ENCODE measurements at places on chromosomes 11 and 22.

DNA sequence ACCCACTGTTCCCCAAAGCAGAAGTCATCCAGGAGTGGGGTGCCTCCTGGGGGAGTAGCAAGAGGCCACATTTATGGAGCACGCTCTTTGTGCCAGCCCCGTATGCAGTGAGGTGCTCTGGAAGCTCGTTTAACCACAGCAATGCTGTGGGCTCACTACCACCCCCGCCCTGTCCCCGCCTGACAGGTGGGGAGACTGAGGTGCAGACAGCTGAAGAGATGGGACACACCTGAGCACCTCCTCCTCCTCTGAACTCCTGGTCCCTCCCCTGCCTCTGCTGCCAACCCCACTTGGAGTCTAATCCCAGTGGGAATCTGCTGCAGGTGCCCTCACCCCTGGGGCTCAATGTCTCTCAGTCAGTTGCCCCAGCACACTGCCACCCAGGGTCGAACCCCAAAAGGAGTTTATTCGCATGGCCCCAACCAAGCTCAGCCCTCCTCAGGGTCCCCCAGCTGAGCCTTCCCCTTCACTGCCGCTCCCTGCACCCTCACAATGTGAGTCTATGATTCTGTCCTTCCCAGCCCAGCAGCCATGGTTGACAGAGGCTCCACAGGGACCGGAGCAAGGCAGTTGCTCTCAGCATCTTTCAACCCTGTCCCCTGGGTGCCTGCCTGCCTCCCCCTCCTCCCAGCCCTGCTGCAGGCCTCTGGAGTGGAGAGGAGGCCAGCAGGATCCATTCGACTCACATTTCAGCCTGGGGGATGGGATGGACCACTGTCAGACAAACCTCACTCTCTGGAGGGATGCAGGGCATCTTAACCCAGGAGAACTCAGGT is 13.3 kb upstream of the BCR start:
- no peak for DNase-seq

GRCh38 chr11:119727523-119728151 is 1.4 kb downstream of the NECTIN1 start:
- DNase-seq: peak; percentile 56

DNA sequence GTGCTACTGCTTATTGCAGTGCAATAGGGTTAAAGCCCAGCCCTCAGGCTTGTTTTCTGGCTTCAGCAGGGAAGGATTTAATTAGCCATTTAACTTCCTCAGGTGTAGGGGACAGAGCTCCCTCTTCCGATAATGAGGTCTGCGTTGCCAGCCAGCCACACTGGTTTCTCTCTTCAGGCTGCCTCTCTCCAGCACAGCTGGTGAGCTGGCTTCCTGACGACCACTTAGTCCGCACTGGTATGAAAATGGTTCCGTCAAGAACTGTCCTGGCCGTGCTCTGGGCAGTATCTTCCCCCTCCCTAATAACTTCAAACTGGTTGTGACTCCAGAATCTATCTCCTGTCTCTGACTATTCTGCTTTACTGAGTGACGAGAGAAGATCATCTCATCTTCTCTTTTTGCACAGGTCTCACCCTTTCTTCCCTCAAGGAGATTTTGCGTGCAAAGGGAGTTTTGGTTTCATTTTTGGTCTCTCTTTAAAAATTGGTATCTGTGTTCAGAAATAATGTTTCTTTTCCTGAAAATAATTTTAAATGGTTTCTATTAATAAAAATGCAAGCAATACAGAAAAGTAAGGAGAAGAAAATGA is 49.2 kb downstream of the CNTN5 start:
- no peak for DNase-seq

- no peak for DNase-seq
These were observed 3.0 kb upstream of the RIN1 start for GRCh38 chr11:66339162-66339675.

DNA sequence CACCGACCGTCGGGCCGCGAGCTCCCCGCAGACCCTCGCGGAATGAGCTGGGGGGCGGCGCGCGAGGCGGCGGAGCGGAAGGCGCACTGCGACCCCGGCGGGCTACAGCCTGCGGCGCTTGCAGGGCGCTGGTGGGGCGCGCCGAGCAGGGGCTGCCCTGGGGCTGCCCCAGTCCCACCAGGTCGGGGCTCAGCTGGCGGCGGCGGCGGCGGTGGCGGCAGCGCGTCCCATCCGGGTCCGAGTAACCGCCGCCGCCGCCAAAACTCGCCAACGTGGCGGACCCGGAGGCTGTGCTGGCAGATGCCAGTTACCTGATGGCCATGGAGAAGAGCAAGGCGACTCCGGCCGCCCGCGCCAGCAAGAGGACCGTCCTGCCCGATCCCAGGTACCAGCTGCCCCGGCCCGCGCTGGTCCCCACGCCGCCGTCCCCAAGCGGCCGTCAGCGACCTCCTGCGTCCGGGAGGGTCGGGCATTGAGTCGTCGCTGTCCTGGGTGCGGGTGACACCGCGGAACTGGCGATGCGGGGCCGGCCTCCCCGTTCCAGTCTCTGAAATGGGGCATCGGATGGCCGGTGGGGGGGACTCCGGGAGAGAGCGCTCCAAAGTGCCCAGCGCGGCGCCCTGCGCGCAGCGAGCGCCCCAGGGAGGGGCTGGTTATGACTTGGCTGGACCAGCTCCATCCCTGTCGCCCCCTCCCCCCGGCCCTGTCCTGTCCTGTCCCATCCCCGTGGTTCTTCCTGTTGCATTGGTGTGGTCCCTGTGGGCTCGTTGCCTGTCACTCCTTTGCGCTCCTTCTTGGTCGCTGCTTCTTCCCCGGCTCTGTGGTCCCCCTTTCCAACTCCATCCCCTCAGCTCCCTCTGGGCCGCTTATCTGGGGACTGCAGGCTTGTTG is 63.5 kb downstream of the CRYBB2 start:
- DNase-seq: peak; percentile 17

GRCh38 chr11:21037850-21038249 is 368.5 kb downstream of the NELL1 start:
- DNase-seq: no peak

GRCh38 chr22:44091021-44091721 is 67.1 kb downstream of the PARVB start:
- no peak for DNase-seq

- DNase-seq: no peak
These were observed 24.3 kb downstream of the TTC12 start for GRCh38 chr11:113338730-113339129.

- DNase-seq: no peak
These were observed 712.6 kb upstream of the ANO5 start for GRCh38 chr11:21480240-21480639.

- no peak for DNase-seq
These were observed 46.3 kb upstream of the ANO3 start for GRCh38 chr11:26285608-26286007.

DNA sequence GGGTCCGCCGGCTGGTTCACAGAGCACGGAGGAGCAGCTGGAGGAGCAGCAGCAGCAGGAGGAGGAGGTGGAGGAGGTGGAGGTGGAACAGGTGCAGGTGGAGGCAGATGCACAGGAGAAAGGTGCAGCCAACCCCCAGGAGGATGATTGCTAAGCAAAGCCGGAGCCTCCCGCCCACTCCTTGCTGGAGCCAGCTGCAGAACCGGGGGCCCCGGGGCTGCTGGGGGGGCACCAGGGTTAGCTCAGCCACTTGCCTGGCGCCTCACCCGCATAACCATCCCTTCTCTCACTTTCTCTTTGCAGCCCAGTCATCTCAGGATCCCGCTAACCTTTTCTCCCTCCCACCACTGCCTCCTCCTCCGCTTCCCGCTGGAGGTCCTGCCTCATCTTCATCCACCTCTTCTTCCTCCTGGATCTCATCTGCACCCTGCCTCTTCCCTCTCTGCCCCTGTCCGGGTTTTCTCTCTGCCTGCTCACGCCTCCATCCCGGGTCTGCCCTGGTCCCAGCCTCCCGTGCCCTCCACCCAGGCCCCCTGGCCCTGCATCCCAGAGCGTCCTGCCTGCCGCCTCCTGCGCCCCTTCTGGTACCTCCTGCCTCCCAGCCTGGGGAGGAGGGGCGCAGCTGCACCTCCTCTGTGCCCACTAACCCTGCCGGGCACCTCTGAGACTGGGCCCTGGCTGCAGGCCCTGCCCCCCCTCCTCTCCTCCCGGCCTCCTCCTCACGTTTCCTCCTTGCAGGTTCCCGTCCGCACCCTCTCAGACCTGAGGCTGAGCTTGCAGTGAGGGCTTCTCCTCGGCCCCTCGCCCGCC is 9.5 kb downstream of the KCTD17 start:
- peak; percentile 78 for DNase-seq

DNA sequence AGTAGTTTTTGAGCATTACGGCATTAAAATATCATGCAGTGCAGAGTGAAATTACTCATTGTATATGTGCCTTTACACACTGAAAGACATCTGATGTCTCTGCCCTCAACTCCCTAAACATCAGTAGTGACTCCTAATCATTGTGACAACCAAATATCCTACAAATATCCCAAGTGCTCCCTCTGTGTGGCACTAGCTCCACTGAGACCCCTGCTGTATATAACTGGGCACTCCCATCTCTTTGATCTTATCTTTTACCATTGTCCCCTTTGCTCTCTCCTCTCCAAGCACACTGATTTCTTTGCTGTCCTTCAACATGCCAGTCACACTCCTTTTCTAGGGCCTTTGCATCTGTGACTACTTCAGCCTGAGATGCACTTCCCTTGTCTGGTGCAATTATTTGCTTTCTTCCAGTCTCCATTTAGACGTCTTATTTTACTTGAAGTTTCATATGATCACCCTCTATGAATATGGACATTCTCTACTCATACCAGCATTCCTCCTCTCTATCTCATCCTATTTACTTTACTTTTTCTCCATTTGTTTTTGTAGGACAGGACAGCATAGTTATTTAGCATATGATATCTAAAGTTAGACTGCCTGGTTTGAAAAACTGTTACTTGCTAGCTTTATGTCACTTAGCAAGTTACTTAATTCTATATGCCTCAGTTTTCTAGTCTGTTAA is 2.4 kb downstream of the SLC5A12 start:
- DNase-seq: no peak

GRCh38 chr11:108431997-108432396 is 35.3 kb downstream of the C11orf65 start:
- DNase-seq: no peak

DNA sequence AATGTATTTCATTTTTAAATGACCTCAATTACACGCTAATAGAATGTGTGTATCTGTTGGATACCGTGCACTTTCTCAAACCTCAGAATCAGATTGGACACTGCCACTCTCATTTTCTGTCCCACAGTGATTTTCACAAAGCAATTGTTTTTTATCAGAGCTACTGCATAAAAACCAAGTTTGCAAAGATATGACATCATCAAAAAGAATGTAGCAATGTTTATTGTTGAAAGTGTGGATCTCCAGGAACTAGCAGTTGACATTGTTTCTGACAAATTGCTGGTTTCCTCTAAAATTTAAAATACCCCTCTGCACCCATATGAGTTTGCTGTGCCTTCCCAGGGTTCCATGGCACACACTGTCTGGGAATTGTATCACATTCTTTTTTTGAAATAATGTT is 362.7 kb upstream of the DDI1 start:
- DNase-seq: no peak

GRCh38 chr22:31005535-31005934 is 36.5 kb downstream of the TUG1 start:
- DNase-seq: no peak

- no peak for DNase-seq
These were observed 144.5 kb downstream of the CCDC34 start for GRCh38 chr11:27218421-27219038.

DNA sequence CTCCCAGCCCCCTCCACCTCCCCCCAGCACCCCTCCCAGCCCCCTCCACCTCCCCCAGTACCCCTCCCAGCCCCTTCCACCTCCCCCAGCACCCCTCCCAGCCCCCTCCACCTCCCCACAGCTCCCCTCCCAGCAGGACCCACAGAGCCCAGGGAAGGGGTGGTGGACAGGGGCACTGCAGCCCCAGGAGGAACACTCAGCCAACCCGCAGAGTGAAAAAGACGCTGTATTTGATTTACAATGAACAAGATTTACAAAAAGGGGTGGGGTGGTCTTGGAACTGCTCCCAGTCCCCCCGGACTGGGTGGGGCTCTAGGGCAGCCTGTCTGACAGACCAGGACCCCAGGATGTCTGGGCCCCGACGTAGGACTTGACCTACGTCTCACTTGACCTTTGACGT is 4.6 kb upstream of the MAPK11 start:
- no peak for DNase-seq

DNA sequence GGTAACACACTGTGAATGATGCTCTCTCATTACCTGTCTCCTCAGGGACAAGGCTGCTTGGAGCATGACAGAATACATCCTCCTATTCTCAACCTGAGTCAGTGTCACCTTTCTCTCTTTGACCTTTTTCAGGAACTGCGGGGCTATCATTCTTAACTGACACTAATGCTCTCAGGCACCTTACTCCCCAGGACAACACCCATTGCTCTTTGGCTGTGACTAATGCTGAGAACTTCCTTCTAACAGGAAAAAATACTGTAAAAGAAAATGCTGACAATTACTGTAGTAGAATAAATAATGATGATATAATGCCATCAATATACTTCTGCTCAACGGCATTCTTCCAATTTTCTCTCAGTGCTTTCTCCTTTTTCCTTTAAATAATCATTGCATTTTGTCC is 2082.7 kb upstream of the RAG2 start:
- no peak for DNase-seq

GRCh38 chr11:130433357-130433756 is 4.9 kb upstream of the ADAMTS8 start:
- no peak for DNase-seq

DNA sequence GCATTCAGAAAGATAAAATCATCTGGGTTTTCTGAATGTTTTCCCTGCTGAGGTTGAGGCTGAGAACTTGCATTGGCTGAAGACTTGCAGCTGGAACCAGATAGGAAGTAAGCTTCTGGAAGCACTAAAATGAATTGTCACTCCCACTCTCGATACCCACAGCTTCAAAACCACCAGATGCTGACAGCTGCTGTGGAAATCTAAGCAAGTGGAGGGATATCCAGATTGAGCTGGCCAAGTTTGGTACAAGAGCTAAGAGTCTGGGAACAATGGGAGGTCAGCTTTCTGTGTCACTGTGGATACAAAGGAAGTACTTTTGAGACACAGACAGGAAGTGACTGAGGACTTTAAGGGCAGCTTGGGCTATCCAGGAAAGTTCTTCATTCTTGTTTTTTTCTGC is 51.3 kb upstream of the CD44 start:
- no peak for DNase-seq

DNA sequence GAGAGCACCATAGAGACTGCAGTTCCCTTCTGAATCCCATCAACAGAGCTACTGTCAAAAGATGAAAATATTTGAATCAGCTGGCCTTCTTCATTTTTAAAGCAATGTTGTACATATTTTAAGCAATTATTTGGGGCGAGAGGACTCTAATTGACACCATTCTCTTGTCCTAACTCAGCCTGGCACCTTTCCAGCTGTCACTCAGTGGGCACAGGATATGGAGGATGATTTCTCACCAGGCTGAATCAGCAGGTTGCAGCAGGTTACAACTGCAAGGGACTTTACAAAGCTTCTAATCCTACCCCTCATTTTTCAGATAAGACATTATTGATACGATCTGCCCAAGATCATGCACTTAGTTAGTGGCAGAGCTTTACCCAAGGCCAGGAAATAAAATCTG is 11.9 kb upstream of the WT1 start:
- DNase-seq: no peak

DNA sequence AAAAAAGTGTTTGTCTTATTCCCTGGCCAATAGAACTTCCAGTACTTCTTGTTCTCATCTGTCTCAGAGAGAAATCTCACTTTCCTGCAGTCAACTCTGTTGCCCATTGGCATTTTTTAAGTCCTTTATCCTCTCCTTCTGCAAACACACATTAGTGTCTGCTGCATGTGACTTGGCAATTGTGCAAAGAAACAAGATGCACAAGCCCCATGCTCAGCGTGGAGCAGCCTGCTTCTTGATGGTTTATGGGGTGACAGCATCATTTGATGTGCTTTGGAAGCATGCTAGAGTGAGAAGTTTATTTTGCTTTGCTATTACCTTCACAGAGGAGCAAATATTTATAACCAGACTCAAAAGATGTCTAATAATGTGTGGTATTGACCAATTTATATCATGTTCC is 238.2 kb downstream of the FAT3 start:
- DNase-seq: no peak

Data from GM12891 (cell line).